ENCODE measurements at places on chromosomes 1 and 21.

- DNase-seq: peak; percentile 30
Observed at GRCh38 chr1:201302163-201303152, 19.2 kb downstream of the PKP1 start.

- no peak for DNase-seq
Observed at GRCh38 chr1:2498648-2499047, 22.6 kb downstream of the PLCH2 start.

- DNase-seq: no peak
Observed at GRCh38 chr1:209768354-209768774, 12.5 kb downstream of the TRAF3IP3 start.

GRCh38 chr1:111754984-111755330 is 744 bp upstream of the DDX20 start:
- peak; percentile 30 for DNase-seq

- no peak for DNase-seq
Observed at GRCh38 chr1:210223226-210223904, 9.2 kb upstream of the SERTAD4 start.

Data from NCI-H446 treated with DMSO at 0.1 percent for 48 hours (cell line).